ENCODE measurements at places on chromosomes 2 and 18. TPM values are rescaled to one million over a fixed set of nuclear protein-coding genes. Genes with fewer than 3 reads are reported as not detected.

DNA sequence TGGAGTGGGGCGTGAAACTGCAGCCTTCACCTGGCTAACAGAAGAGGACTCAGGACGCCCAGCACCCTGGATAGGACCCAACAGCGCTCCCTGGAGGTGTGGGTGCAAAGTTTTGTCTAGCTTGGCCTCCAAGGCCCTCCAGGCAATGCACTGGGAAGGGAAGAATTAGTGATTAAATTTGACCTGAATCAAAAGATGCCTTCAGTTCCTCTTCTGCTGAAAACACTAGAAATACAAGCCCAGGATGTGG lies 779 bp upstream of the TRIB2 start:
- DNase-seq, result peak; percentile 86
- peaks cover 6% of the 10 kb centered on the region for H3K27me3 ChIP-seq
- H3K4me3 ChIP-seq, result peak overlapping the region; percentile 89
- H3K4me1 ChIP-seq, result peaks cover 41% of the 10 kb centered on the region
- H3K36me3 ChIP-seq, result peaks cover 23% of the 10 kb centered on the region

- H3K4me3 ChIP-seq, result no peak overlapping the region
- no peaks in the 10 kb centered on the region for H3K4me1 ChIP-seq
- peaks cover 7% of the 10 kb centered on the region for H3K27me3 ChIP-seq
- no peak overlapping the region for H3K27ac ChIP-seq
Measured at GRCh38 chr18:5275872-5276271, 19.7 kb downstream of the ZBTB14 start.

DNA sequence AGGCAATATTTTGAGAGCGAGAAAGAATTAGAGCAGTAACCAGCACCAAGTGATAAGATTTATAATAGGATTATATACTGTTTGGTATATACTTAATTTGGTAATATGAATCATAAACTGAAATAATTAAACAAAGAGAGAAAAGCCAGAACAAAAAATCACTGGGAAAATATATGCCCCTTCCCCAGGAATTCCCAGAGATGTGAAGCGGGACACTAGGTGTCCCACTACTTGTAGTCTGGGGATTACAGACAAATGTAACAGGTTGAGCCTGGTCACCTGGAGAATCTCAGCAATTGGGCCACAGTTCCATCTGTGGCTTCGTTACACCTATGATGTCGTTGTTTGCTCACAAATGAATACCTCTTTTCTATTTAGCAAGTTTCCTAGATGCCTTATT lies 256.1 kb upstream of the CHAC2 start:
- no peak overlapping the region for H3K27ac ChIP-seq
- no peaks in the 10 kb centered on the region for H3K4me1 ChIP-seq
- H3K36me3 ChIP-seq, result no peaks in the 10 kb centered on the region
- no peak for DNase-seq

DNA sequence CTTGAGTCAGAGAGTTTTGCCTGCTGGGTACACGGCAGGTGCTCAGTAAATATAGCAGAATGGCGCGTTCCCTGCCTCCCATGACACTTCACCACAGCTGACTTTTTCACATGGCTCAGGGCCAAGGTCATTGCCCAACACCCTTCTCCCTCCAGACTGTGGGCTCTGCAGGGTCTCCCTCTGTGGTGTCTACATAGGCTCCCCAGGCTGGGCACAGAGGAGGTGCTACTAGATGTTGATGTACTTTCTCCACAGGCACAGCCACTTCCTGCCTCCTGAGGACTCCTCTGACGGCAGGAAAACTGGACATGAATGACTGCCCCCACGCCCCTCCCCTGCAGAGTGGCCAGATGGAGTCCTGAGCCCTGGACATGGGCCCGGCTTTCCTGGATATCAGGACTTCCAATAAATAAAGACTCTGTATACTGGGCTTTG lies 4.2 kb downstream of the CHCHD5 start:
- no peak for DNase-seq
- no peaks in the 10 kb centered on the region for H3K27me3 ChIP-seq
- H3K27ac ChIP-seq, result peak overlapping the region; percentile 25
- peaks cover 30% of the 10 kb centered on the region for H3K4me1 ChIP-seq
- H3K4me3 ChIP-seq, result no peak overlapping the region
- H3K36me3 ChIP-seq, result peaks cover 27% of the 10 kb centered on the region

DNA sequence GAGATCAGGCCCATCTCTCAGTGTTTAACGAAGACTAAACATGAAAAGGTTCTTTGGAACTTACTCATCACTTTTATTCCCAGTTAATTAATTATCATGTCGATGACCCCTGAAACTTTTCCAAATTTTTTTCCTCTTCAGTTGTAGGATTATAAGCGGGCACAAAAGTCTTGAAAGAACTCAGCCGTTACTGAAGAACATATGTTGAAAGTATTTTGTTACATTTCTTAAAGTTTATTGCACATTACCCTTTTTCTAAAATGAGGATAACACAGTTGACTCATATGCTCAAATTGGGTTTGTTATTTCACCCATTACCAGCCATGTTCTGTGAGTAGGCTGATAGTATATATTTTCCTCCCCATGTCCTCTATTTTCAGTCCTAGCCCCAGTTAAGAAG lies 75.9 kb upstream of the COL3A1 start:
- DNase-seq, result no peak
- H3K36me3 ChIP-seq, result no peaks in the 10 kb centered on the region
- no peaks in the 10 kb centered on the region for H3K27me3 ChIP-seq
- no peak overlapping the region for H3K27ac ChIP-seq
- no peaks in the 10 kb centered on the region for H3K4me1 ChIP-seq

The ABCB11 gene
- not detected for total RNA-seq

The BMP10 gene
- total RNA-seq, result 0.18 TPM

The L3MBTL4 gene
- total RNA-seq, result 0.20 TPM

The RASGRP3 gene
- total RNA-seq, result 8.4 TPM

GRCh38 chr2:128611421-128612320 lies 293.0 kb upstream of the HS6ST1 start:
- no peak overlapping the region for H3K4me3 ChIP-seq
- H3K36me3 ChIP-seq, result no peaks in the 10 kb centered on the region
- H3K27me3 ChIP-seq, result no peaks in the 10 kb centered on the region
- no peaks in the 10 kb centered on the region for H3K4me1 ChIP-seq
- H3K27ac ChIP-seq, result no peak overlapping the region

The GPR45 gene
- not detected for total RNA-seq

The ASXL3 gene
- total RNA-seq, result not detected

DNA sequence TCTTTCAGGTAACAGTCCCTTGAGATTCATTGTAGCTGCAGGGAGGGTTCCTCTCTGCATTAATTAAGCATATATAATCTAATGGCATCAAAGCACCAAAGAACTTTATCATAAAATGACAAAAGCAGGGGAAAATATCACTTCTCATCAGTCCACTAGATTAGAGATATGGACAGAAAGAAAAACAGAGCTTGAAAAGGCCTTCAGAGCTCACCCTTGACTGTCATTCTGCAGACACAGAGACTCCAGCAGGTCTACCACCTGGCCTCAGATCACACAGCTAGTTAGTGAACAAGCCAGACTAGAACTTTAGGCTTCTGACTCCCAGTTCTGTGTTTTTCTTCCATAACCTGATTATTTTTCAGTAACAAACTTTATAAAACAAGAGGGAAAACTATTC lies 88.5 kb downstream of the FIGN start:
- no peaks in the 10 kb centered on the region for H3K4me1 ChIP-seq
- H3K27ac ChIP-seq, result no peak overlapping the region
- H3K27me3 ChIP-seq, result no peaks in the 10 kb centered on the region
- no peak for DNase-seq
- H3K4me3 ChIP-seq, result no peak overlapping the region

DNA sequence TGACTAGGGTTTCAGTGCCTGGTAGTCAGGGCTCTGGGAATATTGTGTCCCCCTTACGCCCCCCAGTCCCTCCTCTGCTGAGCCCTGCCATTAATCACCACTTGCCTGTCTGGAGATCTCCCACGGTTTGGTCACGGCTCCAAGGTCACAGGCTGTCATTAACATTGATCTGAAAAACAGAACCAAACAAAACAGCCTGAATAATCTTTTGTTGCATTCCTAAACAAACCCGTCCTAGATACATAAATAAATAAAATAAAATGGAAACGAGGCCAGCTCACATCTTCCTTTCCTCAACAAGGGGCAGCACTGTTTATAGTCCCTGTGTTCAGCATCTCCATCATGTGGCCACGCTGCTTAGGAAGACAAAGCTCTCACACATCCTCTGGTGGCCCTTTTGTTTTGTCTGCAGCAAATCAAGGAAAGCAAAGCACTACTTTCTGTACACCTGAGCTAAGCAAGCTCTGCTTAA lies 282.8 kb downstream of the AGPS start:
- no peak overlapping the region for H3K4me3 ChIP-seq
- peaks cover 26% of the 10 kb centered on the region for H3K27me3 ChIP-seq
- no peaks in the 10 kb centered on the region for H3K36me3 ChIP-seq
- H3K4me1 ChIP-seq, result peaks cover 11% of the 10 kb centered on the region
- no peak overlapping the region for H3K27ac ChIP-seq
- DNase-seq, result no peak

- H3K4me1 ChIP-seq, result peaks cover 79% of the 10 kb centered on the region
- H3K4me3 ChIP-seq, result peak overlapping the region; percentile 46
- peaks cover 35% of the 10 kb centered on the region for H3K36me3 ChIP-seq
- H3K27ac ChIP-seq, result peak overlapping the region; percentile 94
- H3K27me3 ChIP-seq, result no peaks in the 10 kb centered on the region
Measured at GRCh38 chr2:234273887-234274584, 222.8 kb downstream of the ARL4C start.

GRCh38 chr2:60450488-60450887 lies 103.0 kb downstream of the BCL11A start:
- H3K27me3 ChIP-seq, result peaks cover 3% of the 10 kb centered on the region
- no peak overlapping the region for H3K27ac ChIP-seq
- no peaks in the 10 kb centered on the region for H3K4me1 ChIP-seq
- no peak for DNase-seq
- no peak overlapping the region for H3K4me3 ChIP-seq

The CAPN13 gene
- not detected for total RNA-seq

The HJURP gene
- total RNA-seq, result 126 TPM

The RBM43 gene
- total RNA-seq, result 8.5 TPM

GRCh38 chr2:58709687-58710354 lies 468.7 kb upstream of the FANCL start:
- H3K27me3 ChIP-seq, result peaks cover 2% of the 10 kb centered on the region
- no peak overlapping the region for H3K4me3 ChIP-seq
- DNase-seq, result no peak

DNA sequence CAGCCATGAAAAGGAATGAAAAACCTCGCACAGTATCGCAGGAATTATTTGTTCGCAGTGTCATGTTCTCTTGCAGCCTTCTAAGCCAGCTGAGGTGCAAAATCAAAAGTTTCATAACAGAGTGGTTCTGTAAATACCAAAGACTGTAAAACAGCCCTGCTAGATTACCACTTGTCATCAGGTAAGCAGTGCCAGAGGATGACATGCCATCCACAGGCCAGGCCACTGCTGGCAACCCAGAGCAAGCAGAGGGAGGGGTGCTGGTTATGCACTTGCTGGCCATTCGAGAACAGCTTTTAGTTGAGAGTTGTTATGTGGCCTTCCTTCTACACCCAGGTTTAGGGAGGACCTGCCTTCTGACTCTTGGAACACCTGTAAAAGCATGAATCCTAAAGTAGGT lies 114.3 kb upstream of the MGAT5 start:
- no peaks in the 10 kb centered on the region for H3K27me3 ChIP-seq
- no peak overlapping the region for H3K27ac ChIP-seq
- peaks cover 61% of the 10 kb centered on the region for H3K4me1 ChIP-seq
- H3K4me3 ChIP-seq, result no peak overlapping the region
- no peak for DNase-seq
- H3K36me3 ChIP-seq, result peaks cover 7% of the 10 kb centered on the region

The CCDC85A gene
- total RNA-seq, result not detected

- H3K27ac ChIP-seq, result no peak overlapping the region
- no peak for DNase-seq
- no peak overlapping the region for H3K4me3 ChIP-seq
- H3K36me3 ChIP-seq, result peaks cover 38% of the 10 kb centered on the region
- no peaks in the 10 kb centered on the region for H3K27me3 ChIP-seq
Measured at GRCh38 chr2:191012346-191012745, 1.6 kb downstream of the STAT1 start.

DNA sequence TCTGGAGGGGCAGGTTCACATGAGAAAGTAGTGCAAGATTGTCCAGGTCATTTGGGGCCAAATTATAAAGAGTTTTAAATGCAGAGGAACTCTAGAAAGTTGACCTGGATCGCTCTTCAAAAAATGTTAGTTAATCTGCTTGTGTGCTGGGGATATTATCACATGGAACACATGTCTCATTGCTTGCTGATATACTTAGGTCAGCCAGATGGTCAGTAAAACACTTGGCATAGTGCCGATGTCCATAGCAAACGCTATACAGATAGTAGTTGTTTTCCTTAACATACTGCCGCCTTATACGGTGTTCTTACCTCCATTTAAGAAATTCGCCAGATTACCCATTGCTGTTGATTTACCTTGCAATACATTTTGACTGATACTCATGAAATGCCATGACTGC lies 103.4 kb upstream of the CWC22 start:
- no peaks in the 10 kb centered on the region for H3K27me3 ChIP-seq
- H3K4me1 ChIP-seq, result no peaks in the 10 kb centered on the region
- H3K4me3 ChIP-seq, result no peak overlapping the region
- H3K36me3 ChIP-seq, result no peaks in the 10 kb centered on the region

The CNOT11 gene
- total RNA-seq, result 65.9 TPM

The TRIM43 gene
- total RNA-seq, result 0.73 TPM

The ACVR1C gene
- total RNA-seq, result 1.9 TPM

GRCh38 chr18:13137670-13138419 lies 80.7 kb upstream of the LDLRAD4 start:
- H3K4me3 ChIP-seq, result peak overlapping the region; percentile 86
- H3K36me3 ChIP-seq, result peaks cover 3% of the 10 kb centered on the region
- peaks cover 30% of the 10 kb centered on the region for H3K4me1 ChIP-seq

The THUMPD2 gene
- total RNA-seq, result 12.9 TPM

GRCh38 chr2:215003001-215003400 lies 135.4 kb downstream of the ABCA12 start:
- H3K4me1 ChIP-seq, result no peaks in the 10 kb centered on the region
- peaks cover 4% of the 10 kb centered on the region for H3K27me3 ChIP-seq

The ALPP gene
- not detected for total RNA-seq

DNA sequence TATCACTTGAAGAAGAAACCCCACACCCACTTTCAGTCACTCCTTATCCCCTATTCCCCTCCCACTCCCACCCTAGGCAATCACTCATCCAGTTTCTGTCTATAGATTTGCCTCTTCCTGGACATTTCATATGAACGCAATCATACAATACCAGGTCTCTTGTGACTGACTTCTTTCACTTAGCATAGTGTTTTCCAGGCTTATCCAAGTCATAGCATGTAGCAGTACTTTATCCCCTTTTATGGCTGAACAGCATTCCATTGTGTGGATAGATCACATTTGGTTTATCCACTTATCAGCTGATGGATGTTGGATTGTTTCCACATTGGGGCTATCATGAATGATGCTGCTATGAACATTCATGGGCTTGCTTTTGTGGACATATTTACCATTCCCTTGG lies 6.6 kb downstream of the CFAP221 start:
- no peaks in the 10 kb centered on the region for H3K4me1 ChIP-seq
- H3K4me3 ChIP-seq, result no peak overlapping the region
- H3K27me3 ChIP-seq, result peaks cover 26% of the 10 kb centered on the region
- H3K36me3 ChIP-seq, result no peaks in the 10 kb centered on the region
- H3K27ac ChIP-seq, result no peak overlapping the region

- H3K27me3 ChIP-seq, result no peaks in the 10 kb centered on the region
- DNase-seq, result no peak
- no peaks in the 10 kb centered on the region for H3K4me1 ChIP-seq
Measured at GRCh38 chr2:85505551-85506238, 33.3 kb upstream of the MAT2A start.

Measured in activated CD4-positive, alpha-beta memory T cell treated with anti-CD3 and anti-CD28 coated beads, Interleukin-2, amount 10 ng/mL, durations not matched to agents 7 days and 5 days (primary cell).